ENCODE measurements at places on chromosomes 7 and 10.

DNA sequence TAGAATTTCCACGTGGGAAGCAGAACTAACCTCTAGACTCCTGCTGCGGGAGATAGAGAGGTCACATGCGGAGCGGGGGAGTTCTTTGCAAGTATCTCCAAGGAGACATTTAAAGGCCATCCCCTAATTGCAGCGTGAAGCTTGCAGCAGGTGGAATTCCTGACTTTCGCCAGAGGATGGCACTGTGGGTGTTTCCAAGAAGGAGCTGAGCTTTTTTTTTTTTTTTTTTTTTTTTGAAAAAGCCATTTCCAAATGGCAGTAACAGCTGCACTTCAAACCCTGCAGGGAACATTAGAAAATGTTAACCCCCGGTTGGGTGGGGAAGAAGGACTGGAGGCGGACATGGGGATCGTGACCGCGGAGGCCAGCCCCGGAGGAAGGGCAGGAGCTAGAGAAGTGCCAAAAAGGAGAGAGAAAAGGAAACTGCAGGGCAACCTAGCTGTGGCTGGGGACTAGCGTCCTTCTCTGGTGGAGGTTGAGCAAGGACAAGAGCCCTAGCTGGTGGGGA, 487.7 kb downstream of the TYW1 start:
- DNase-seq: peak; percentile 60

- DNase-seq: no peak
Measured at GRCh38 chr10:16976803-16977202, 152.8 kb downstream of the CUBN start.

DNA sequence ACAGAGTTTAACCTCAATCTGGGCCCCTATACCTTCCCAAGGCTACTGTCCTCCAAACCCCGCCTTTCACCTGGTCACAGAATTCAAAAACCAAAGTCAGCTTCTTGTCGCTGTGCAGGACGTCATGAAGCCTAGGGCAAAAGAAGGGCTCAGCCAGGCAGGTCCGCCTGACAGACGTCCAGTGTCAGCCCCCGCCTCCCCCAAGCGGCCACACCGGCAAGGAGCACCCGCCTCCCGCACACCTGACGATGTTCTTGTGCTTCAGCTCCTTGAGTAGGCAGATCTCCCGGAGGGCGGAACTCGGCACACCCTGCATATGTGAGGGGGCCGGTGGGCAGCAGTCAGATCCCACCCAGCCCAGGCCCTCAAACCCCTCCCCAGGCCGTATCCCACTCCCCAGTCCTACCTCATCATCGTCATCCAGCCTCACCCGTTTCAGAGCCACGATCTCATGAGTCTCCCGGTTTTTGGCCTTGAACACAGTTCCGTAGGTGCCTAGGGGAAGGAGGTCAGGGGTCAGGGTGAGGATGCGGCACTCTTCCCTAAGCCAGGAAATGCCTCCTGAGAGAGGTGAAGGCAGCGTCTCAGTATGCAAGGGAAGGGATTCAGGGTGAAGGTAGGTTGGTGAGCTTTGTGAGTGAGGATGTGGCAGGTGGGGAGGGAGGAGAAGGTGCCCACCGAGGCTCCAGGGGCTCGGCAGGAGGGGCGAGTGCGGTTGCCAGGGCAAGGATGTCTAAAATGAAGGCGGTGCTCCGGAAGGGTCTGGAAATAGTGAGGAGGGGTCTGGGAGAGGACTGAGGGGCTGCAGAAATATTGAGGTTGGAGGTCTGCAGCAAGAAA, 811 bp downstream of the CDK5 start:
- no peak for DNase-seq

DNA sequence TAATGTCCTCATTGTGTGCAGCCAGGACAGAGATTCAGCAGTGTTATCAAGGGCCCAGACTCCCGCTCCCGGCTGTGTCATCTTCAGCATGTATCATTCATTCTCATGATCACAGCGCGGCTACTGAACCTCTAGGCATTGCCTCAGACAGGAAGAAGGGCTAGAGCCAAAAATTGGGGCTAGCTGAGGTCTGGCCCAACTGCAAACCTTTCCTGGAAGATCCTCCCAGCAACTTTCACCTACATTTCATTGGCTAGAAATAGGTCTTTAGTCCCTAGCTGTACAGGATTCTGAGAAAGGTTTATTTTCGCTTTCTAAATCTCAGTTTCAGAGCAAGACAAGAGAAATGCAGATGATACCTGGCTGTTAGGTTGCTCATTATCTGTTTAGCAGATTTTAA, 81.9 kb downstream of the CREM start:
- no peak for DNase-seq

- DNase-seq: no peak
Measured at GRCh38 chr10:16822726-16823360, 5.6 kb upstream of the RSU1 start.

DNA sequence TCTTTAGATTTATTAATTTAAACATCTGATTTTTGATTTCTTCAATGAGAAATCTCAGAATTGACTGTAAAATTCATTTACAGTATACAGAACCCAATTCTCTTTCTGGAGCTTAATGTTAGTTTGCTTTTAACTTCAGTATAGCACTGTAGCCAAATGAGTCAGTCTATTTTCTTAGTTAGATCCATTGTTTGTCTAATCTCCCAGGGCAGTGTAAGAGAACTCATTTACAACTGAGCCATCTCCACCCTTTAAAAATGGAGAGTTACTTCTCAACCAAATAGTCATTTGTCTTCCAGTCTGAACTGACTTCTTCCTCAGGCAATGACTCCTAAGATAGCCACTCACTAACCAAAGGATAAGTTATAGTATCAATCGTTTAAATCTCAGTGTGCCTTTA, 3.0 kb upstream of the WNT2 start:
- no peak for DNase-seq

DNA sequence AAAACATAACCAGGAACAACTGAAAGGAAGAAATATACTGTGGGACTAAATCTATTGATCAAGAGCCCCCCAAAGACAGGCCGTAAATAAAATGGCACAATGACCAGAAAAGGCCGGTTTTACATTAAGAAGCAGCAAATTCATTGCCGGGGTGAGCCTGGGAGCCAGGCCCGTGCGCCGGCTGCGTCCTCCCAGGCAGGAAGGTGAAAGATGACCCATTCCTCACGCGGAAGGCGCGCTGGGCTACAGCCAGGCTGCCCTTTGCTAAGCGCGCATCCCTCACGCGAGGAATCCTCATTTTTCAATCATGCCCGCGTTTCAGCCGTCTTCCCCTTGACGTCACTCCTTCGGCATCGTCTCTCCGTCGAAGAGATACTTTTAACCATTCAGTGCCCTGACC, 47.6 kb upstream of the MGMT start:
- no peak for DNase-seq

DNA sequence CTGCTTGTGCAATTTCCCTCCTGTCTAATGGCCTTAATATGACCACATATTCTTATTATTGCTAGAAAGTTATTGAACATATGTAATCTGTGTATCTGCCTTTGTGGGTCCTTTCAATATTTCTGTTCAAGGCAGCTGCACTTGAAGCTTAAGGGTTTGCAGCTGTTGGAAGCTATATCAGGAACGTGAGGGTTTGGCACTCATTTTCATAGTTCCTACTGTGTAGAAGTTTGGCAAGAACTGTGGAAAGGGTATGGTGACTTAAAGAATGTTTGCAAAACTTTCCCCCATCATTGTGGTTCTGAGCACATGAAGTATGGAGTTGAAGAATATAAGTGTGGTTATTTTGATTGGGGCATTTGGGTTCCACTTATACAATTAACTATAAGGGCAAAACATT, 144.7 kb upstream of the SEMA3A start:
- peak; percentile 73 for DNase-seq

GRCh38 chr7:133912916-133913697, 214.0 kb upstream of the LRGUK start:
- DNase-seq: peak; percentile 56

DNA sequence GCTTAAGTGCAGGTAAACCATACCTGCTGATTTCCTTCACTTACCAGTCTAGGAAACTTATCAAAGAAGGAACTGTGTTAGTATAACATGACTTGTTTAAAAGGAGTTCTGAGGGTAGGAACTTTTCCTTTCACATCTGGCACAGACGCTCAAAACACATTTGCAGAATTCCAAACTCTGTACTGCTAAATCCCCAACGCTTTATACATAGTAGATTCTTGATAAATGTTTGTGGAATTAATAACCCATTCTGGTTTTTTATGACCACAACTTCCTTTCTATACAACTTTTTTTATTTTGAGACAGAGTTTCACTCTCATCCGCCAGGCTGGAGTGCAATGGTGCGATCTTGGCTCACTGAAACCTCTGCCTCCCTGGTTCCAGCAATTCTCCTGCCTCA, 7.7 kb upstream of the TRUB1 start:
- peak; percentile 73 for DNase-seq
